NCI-H1930 (cell line): ENCODE measurements at places on chromosomes 11 and 22.

- no peak for DNase-seq
Measured at GRCh38 chr11:79744941-79745340, 304.1 kb upstream of the TENM4 start.

GRCh38 chr11:57410287-57410686 lies 16.6 kb downstream of the SLC43A3 start:
- no peak for DNase-seq

GRCh38 chr22:46876357-46876934 lies 114.0 kb downstream of the TBC1D22A start:
- DNase-seq: no peak

DNA sequence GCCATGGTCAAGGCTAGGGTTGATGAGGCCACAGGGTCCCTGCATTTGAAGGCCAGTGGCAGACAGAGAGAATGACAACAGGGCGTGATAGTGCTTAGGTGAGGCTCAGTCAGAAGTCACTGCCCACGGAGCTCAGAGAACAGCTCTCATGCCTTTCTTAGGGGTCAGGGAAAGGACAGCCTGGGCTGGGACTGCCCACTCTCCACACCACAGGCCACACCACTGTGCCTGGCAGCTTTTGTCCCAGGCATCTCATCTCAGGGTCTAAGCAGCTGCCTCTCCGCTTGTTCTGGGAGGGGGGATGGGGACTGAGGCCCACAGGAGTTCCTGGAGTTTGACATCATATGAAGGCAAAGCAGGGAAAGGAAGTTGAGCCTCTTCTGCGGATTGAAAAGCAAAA lies 150.2 kb upstream of the B3GAT1 start:
- DNase-seq: no peak

- DNase-seq: no peak
Measured at GRCh38 chr22:24432059-24432853, 4.9 kb downstream of the ADORA2A start.
